ENCODE measurements at places on chromosomes 7 and 10. TPM values are rescaled to one million over a fixed set of nuclear protein-coding genes. Genes with fewer than 3 reads are reported as not detected.

Gene STK31
- polyA plus RNA-seq: 0.52 TPM

Gene PSTK
- polyA plus RNA-seq: 6.8 TPM

Gene CEP55
- polyA plus RNA-seq: 6.8 TPM

Gene PCDH15
- 0.64 TPM for polyA plus RNA-seq

Gene NUTM2E
- 0.09 TPM for polyA plus RNA-seq

Gene RAB19
- 1.2 TPM for polyA plus RNA-seq

Gene MYH16
- 0.01 TPM for polyA plus RNA-seq

Gene KIAA1549
- polyA plus RNA-seq: 3.9 TPM

Gene RAMP3
- polyA plus RNA-seq: 5.1 TPM

Gene NXPH1
- polyA plus RNA-seq: 0.06 TPM

Gene BTBD16
- 0.79 TPM for polyA plus RNA-seq

Gene TMEM196
- polyA plus RNA-seq: 0.79 TPM

Gene MET
- 10.6 TPM for polyA plus RNA-seq

Gene ACSL5
- 361 TPM for polyA plus RNA-seq

Gene SLC13A1
- polyA plus RNA-seq: 1.7 TPM

Gene SLC16A12
- 1.1 TPM for polyA plus RNA-seq

Gene ATRNL1
- polyA plus RNA-seq: 2.6 TPM
